ENCODE measurements at places on chromosomes 1 and 21.

GRCh38 chr1:227323171-227323966 is 5.1 kb upstream of the CDC42BPA start:
- DNase-seq = no peak

DNA sequence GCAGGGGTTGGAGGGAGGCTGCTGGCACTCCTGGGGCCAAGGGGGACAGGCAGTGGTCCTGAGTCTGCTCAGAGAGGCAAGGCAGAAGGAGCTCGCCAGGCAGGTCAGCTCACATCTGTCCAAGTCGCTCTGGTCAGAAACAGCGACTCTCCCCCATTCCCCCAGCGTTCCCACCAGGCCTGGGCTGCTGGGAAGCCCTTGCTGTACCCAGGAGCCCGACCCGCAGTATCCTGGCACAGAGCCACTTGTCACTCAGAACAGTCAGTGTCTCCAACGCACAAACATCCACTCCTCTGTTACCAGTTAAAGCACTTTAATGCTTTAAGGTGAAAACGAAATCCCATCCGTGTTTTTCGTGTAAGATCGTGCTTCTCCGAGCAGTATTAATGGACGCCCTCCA is 16.6 kb upstream of the CCDC27 start:
- no peak for DNase-seq

DNA sequence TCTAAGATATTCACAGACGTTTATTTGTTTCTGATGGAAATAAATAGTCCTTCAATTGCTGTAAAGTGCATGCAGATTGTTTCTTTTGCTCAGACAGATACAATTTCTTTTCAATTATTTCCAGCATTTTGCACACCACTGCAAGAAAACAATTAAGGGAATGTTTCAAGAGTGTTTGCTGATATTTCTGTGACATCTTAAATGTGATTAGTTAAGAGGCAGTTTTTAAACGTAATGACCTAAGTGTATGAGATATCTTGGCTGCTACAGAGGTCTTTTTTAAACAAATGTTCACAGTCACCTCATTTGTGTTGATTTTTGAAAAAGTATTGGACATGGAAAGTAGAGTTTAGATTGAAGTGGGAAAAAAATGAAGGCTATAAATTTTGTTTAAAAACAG is 262.3 kb upstream of the BRINP3 start:
- DNase-seq = no peak

DNA sequence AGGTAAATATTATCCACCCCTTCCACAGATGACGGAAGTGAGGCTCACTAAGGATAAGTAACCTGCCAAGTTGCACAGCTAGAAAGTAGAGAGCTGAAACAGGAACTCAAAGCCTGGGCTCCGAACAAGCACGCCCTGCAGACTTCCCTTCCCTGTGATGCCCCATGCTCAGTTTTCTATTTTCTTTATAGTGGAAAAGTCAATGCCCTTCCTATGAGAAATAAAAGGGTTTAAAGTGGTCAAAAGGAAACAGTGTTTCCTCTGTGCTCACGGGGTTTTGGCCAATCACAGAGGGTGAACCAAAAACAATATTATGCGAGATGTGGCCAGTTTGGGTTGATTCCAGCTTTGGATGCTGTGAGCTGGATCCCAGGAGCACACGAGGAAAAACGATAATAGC is 44.5 kb downstream of the DDR2 start:
- DNase-seq = no peak

DNA sequence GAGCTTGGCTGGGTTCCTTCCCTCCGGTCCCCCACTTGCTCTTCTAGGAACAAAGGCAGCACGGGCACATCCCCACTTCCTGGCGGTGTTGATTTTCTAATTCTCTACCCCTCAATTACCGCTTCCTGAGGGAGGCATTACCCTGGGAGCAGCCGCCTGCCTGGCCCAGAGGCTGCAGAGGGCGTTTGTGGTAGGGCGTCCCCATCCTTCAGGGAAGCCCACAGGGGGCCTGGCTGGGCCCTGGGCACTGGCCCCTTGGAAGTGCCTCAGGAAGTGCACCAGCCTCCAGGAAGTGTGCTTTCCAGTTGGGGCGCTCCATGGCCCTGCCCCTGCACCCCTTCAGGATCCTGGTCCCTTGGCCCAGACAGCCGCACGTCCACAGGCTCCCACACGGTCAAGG is 42.1 kb upstream of the CASZ1 start:
- DNase-seq = no peak

GRCh38 chr21:29382030-29382654 is 83.4 kb downstream of the BACH1 start:
- DNase-seq = no peak

- no peak for DNase-seq
Measured at GRCh38 chr1:227059076-227059475, 119.0 kb downstream of the COQ8A start.

All from T-helper 2 cell treated with Interferon-gamma antibody and Interleukin-4, amounts not matched to agents 5 μg/mL and 100 μg/mL, for 36 hours (primary cell).